ENCODE measurements at places on chromosomes 11 and 22.

DNA sequence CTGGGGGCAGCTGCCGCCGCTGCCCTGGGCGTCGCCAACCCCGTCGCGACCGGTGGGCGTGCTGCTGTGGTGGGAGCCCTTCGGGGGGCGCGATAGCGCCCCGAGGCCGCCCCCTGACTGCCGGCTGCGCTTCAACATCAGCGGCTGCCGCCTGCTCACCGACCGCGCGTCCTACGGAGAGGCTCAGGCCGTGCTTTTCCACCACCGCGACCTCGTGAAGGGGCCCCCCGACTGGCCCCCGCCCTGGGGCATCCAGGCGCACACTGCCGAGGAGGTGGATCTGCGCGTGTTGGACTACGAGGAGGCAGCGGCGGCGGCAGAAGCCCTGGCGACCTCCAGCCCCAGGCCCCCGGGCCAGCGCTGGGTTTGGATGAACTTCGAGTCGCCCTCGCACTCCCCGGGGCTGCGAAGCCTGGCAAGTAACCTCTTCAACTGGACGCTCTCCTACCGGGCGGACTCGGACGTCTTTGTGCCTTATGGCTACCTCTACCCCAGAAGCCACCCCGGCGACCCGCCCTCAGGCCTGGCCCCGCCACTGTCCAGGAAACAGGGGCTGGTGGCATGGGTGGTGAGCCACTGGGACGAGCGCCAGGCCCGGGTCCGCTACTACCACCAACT, 1.0 kb downstream of the FUT4 start:
- DNase-seq = no peak

DNA sequence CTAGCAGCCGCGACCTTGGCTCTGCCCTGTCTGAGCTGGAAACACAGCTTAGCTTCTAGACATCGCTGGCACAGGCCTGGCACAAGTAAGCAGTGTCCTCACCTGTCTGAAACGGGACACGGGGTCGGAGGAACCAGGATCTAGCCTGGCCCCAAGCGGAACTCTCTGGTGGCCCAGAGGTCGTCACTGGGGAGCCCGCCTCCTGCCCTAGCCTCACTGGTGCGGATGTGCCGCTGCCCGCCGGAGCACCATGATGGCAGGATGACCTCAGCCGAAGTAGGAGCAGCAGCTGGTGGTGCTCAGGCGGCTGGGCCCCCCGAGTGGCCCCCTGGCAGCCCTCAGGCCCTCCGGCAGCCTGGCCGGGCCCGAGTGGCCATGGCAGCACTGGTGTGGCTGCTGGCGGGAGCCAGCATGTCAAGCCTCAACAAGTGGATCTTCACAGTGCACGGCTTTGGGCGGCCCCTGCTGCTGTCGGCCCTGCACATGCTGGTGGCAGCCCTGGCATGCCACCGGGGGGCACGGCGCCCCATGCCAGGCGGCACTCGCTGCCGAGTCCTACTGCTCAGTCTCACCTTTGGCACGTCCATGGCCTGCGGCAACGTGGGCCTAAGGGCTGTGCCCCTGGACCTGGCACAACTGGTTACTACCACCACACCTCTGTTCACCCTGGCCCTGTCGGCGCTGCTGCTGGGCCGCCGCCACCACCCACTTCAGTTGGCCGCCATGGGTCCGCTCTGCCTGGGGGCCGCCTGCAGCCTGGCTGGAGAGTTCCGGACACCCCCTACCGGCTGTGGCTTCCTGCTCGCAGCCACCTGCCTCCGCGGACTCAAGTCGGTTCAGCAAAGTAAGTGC, 871 bp downstream of the SLC35E4 start:
- no peak for DNase-seq

DNA sequence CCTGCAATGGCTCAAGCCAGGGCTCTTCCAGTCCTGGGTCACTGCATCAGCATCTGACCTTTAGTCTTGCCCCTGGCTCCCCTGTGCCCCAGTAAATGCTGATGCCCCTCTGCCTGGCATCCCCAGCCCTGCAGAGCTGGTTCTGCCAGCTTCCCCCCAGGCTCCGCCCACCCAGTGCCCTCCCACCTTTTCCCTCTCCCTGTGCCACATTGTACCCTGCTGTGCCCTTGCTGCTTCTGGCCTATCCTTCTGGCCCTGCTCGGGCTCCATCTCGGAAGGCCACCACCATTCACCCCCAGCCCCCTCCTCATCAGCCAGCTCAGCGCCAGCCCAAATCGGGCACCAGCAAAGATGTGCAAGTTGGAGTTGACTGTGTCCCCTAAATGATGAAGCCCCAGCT, 7.4 kb downstream of the CAPN5 start:
- DNase-seq = no peak

DNA sequence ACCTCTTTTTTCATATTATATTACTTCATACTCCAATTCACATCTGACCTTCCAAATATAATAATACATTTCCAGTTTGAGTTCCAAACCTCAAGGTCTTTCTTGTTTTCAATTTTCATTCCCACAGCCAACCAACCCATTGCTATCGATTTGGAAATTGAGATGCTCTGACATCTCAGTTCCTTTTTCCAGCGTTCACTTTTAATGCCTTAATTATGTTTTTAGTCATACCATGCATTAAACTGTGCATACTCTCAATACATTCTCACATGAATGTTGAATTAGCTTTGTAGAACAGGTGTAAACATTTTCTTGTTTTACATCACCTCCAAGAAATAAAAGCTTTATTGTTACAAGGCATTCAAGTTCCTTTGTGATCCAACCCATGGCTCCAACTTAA, 294.2 kb upstream of the ANO3 start:
- DNase-seq = no peak

- DNase-seq = no peak
Observed at GRCh38 chr11:60988658-60989057, 17.2 kb downstream of the CD6 start.

- DNase-seq = no peak
Observed at GRCh38 chr11:70112017-70112434, 33.9 kb downstream of the ANO1 start.

GRCh38 chr11:102457865-102458264, 5.3 kb upstream of the TMEM123 start:
- DNase-seq = no peak
